Spleen (tissue), 13 donors: ENCODE measurements at places on chromosomes 11 and 22. TPM values are rescaled to one million over a fixed set of nuclear protein-coding genes. Genes with fewer than 3 reads are reported as not detected.
A peak's percentile ranks its signal among the peaks of the same experiment; 100 is the strongest.

Gene RAB38
- total RNA-seq: 2.0 TPM

Gene MS4A12
- total RNA-seq: not detected

Gene RIMBP3C
- total RNA-seq: 0.83 TPM

Gene ATL3
- total RNA-seq: 54.9 TPM

Gene JHY
- total RNA-seq: 5.6 TPM

Gene IGLL1
- not detected for total RNA-seq

Gene ENDOD1
- total RNA-seq: 60.7 TPM

Gene RAB36
- total RNA-seq: 1.6 TPM

Gene BLID
- not detected for total RNA-seq

Gene WT1
- total RNA-seq: 27.3 TPM

Gene APOBEC3F
- 31.5 TPM for total RNA-seq

Gene EHF
- total RNA-seq: 0.44 TPM

Gene WNT7B
- total RNA-seq: not detected

Gene PLCB3
- 21.3 TPM for total RNA-seq

DNA sequence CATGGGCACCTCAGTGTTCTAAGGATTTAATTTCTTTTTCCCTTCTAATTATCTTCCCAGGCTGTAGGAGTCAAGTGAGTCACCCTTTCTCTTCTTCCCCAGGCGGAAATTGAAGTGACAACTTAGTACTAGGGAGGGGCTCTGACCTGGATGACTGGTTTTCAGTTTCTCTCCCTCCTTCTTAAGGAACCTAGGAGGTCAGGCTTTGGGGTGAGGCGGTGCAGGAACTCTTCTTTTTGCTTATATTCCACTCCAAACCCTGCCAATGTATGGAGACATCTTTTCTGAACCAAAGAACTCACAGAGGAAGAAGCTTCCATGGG, 12.6 kb downstream of the ZDHHC5 start:
- no peak for DNase-seq

- no peak for DNase-seq
Measured at GRCh38 chr11:2041153-2041552, 43.5 kb upstream of the H19 start.

GRCh38 chr11:6608726-6609501, 3.1 kb downstream of the TAF10 start:
- DNase-seq: no peak

DNA sequence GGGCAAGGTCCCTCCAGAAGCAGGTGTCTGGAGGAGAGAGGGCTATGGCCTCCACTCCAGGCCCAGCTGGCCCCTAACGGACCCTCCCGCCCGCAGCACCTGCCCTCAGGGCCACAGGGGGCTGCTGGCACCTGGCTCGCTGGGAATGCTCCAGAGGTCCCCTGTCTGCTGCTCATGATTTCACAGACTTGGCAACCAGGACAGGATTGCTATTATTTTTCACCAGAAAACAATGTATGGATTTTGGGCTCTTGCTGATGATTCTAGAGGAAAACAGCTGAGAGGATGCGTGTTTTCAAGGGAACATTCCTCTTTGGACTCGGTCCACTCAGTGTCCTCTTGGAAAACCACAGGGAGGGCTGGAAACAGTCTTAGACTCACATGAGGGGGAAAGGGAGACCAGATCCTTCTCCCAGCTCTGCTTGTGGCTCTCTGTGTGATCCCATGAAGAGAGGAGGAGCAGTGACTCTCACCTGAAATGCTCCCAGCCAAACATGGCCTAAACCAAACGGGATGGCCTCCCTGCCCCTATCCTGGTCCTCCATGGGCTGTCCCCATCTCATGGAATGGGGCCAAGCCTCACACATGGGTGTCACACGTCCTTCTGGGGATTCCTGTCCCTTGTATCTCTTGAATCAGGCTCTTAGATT, 15.8 kb downstream of the MYEOV start:
- no peak for DNase-seq

- DNase-seq: no peak
Measured at GRCh38 chr11:10522921-10523320, 18.1 kb downstream of the RNF141 start.

- no peak for DNase-seq
Measured at GRCh38 chr11:8070417-8071115, 10.4 kb upstream of the TUB start.

GRCh38 chr11:78417175-78417887, at the start of gene GAB2:
GAB2 (minus strand) TSS chr11:78417820; CDS start chr11:78417720, 100 bp downstream.
- peak; percentile 92 for DNase-seq

DNA sequence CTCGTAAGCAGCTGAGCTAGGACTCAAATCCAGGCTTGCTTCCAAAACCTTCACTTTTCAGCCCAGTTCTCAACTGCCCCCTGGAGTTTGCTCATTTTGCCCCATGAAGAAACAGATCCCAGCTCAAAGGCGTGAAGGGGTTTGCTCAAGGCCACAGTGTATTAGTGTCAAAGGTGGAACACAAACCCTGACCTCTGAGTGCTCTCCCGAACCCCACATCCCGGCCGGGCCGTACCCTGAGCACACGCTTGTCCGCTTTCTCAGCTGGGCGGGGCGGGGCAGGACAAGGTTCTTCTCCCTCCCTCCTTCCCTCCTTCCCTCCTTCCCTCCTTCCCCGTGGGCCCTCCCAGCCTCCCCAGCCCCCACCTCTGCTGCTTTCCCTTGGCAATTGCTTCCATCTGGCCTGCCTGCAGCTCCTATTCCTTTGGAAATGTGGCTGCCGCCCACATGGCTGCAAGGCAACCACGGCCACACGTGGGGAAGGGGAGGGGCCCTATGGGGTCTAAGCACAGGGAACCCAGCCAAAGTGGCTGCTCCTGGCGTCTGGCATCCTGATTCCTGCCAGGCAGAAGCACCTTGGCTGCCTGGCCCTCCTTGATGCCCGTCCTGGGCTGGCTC, 4.1 kb downstream of the ST3GAL4 start:
- DNase-seq: peak; percentile 76

- DNase-seq: peak; percentile 93
Measured at GRCh38 chr11:1515082-1516060, 28.8 kb upstream of the MOB2 start.

GRCh38 chr11:45455536-45455935, 169.4 kb upstream of the SYT13 start:
- DNase-seq: peak; percentile 36

GRCh38 chr22:41976070-41976901, 7.0 kb downstream of the SEPTIN3 start:
- DNase-seq: peak; percentile 86

DNA sequence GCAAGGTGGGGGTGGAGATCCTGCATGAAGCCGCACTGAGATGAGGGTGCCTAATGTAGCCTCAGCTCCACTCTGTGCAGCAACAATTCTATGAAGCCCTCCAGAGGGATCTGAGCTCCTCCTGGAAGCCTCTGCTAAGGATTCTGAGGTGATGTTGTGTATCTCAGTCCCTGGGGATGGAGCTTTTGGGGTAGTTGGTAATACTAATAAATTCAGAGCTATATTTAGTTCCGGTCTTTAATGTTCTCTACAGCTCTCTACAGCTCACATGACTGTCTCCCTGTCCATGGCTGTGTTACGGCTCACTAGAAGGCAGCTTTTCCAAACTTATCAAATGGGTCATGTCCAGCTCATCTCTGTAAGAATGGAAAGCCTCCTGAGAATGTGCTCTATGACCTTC, 93.4 kb downstream of the ISX start:
- DNase-seq: no peak

GRCh38 chr11:36540998-36541397, 26.8 kb upstream of the RAG1 start:
- DNase-seq: no peak

DNA sequence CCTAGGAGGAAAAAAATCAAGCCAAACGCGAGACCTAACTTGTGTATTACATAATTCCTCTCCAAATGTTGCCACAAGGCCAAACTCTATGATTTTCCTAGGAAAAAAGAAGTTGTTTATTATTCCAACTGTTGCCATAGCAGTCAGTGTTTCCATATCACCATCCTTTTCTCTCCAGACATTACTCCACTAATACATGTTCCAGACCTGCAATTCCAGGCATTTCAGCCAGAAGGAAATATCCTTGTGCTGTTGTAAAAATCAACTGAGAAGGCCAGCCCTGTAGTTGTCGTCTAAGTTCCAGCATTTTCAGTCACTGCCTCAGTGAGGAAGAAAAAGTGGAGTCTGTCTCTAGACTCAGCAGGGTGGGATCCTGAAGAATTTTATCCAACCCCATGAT, 33.1 kb upstream of the PAMR1 start:
- DNase-seq: no peak

GRCh38 chr22:43570531-43571165, 158.8 kb downstream of the MPPED1 start:
- DNase-seq: no peak

DNA sequence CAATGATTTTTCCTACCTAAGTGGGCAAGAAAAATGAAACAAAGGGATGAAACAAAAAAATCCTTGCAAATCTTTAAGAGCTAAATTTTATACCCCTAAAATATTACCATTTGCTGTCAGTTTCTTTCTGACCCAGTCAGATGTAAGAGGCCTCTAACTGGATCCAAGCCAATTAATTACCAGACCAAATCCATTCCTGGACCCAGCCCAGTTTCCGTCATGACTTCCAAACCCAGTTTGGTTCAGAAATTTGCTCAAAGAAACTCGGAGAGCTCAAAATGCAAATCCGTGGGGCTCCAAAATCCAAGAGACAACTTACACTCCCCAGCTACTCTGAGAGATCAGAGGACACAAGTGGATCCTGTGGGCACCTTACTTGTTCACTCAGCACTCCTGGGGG, 46.8 kb downstream of the TRIM44 start:
- no peak for DNase-seq

DNA sequence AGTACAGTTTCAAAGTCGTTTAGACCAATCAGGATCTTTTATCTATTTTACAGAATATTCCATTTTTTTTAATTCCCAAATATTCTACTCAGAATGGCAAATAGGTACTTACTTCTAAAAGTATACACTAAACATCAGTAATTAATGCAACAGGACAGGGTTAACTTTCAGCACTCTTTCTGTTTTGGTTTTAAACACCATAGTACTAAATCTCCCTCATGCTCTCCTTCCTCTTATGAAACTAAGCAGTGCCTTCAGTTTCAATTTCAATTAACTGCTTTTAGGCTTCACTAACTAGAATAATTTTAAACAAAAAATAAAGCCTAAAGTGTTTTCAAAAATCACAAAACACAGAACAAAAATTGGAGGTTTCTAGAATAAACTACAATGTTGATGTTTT, 57.9 kb downstream of the NOX4 start:
- DNase-seq: no peak

GRCh38 chr11:35622070-35622469, 3.8 kb downstream of the FJX1 start:
- no peak for DNase-seq

DNA sequence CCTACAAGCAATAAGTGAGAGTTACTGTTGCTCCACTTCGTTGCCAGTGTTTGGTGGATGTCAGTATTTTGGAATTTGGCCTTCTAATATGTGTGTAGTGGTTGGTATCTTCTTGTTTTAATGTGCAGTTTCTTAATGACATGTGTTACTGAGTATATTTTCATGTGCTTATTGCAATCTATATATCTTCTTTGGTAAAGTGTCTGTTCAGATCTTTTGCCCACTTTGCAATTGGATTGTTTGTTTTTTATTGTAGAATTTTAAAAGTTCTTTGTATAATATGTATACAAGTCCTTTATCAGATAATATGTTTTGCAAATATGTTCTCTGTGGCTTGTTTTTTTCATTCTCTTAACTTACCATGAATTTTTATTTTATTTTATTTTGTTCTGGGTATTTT, 7.7 kb downstream of the OR51V1 start:
- no peak for DNase-seq

- DNase-seq: no peak
Measured at GRCh38 chr11:79244241-79244772, 196.5 kb downstream of the TENM4 start.

DNA sequence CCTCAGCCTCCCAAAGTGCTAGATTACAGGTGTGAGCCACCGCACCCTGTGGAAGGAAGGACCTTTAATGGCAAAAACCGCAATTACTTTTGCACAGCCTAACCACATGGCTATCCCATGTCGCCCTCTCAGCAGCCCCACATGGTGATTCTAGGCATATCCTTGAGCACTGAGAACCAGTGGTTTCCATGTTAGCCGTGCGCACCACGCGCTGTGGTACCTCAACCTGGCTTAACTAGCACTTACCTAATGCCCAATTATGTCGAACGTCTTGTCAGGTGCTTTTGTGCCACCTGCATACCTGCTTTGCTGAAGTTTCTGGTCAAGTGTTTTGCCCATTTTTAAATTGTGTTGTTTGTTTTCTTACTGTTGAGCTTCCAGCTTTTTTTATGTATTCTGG, 697.9 kb downstream of the BRD1 start:
- DNase-seq: no peak

DNA sequence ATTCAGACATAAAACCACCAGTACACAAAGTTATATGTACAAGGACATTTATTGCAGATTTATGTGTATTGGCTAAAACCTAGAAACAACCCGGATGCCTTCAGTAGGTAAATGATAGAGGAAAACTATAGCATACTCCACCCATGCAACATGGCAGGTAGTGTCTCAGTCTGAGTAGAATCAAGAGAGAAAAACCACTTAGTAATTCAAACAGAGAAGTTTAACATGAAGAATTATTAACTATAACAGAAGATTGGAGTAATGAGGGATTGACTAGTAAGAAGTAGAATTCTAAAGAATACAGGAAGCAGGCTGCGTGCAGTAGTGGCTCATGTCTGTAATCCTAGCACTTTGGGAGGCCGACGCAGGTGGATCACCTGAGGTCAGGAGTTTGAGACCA, 16.2 kb upstream of the SPTY2D1 start:
- no peak for DNase-seq

DNA sequence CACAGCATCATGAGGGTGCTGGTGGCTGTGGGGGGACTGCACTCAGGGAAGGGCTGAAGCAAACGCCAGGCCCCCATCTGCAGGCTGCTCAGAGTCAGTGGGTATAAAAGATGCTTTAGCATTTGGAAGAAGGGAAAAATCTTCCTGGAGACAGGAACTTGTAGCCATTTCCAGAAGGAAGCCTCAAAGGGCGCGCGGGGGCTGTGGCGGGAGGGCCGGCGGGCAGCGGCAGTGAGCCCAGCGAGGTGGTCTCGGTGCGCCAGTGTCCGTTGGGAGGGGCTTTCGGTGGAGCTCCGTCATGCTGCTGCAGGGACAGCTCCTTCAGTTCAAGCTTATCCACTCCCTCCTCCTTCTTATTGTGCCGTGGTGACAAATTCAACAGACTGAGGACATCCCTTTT, 63.0 kb upstream of the PITPNB start:
- DNase-seq: no peak

DNA sequence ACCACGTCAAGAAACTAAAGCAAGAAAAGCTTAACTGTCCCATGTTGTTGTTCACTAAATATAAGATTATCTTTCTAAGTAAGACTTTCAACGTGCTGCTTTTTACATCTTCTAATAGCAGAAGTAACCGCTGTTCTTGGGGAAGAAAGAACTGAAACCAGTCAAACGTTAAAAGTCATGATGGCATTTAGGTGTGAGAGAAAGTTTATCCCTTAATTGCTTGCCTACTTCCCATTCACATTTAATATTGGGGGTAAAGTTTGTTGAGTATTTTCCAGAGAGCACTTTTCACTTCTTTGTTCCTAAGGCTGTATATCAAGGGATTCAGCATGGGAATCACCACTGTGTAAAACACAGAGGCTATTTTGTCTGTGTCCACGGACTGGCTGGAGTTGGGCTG, 970 bp downstream of the OR5B21 start:
- no peak for DNase-seq
